Effector memory CD8-positive, alpha-beta T cell (primary cell): ENCODE measurements at places on chromosomes 16 and 17.

- H3K4me1 ChIP-seq: peaks cover 35% of the 10 kb centered on the region
- H3K27ac ChIP-seq: peak overlapping the region; percentile 82
- H3K4me3 ChIP-seq: peak overlapping the region; percentile 40
- no peak for DNase-seq
These were observed 20.8 kb downstream of the DCUN1D3 start for GRCh38 chr16:20879175-20880040.

- no peak for DNase-seq
- no peak overlapping the region for H3K27ac ChIP-seq
- peaks cover 11% of the 10 kb centered on the region for H3K36me3 ChIP-seq
- peaks cover 31% of the 10 kb centered on the region for H3K27me3 ChIP-seq
These were observed 7.9 kb upstream of the CLDN9 start for GRCh38 chr16:3004781-3005284.

DNA sequence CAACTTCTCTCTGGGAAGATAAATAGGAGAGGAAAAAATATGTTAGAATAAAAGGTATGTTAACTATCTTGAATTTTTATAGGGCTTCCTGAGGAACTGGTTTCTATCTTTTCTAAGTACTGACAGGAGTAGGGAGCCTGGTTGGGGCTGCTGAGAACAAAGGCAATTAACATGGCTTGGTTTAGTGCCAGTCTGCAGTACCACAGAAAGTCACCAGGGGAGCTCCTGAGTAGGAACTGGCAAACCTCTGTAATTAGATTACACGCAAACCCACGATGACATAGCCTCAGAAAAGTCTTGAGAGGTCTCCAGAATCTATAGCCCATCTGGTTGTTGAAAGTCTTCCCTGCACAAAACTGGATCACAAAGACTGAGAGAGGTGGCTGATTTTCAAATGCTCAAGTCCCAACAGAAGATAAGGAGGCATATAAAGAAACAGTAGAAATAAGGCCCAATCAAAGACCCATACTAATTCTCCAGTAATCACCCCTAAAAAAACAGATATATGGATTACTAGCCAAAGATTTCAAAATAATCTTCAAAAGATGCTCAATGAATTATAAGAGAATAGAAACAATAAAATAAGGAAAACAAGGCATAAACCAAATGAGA is 11.7 kb upstream of the CNTNAP4 start:
- no peak for DNase-seq
- no peaks in the 10 kb centered on the region for H3K27me3 ChIP-seq
- H3K4me3 ChIP-seq: no peak overlapping the region
- no peak overlapping the region for H3K27ac ChIP-seq
- H3K36me3 ChIP-seq: no peaks in the 10 kb centered on the region

GRCh38 chr17:40958086-40958953 is 8.4 kb downstream of the KRT39 start:
- H3K4me1 ChIP-seq: no peaks in the 10 kb centered on the region
- no peaks in the 10 kb centered on the region for H3K36me3 ChIP-seq
- peaks cover 45% of the 10 kb centered on the region for H3K27me3 ChIP-seq
- no peak overlapping the region for H3K27ac ChIP-seq
- H3K4me3 ChIP-seq: no peak overlapping the region

- no peaks in the 10 kb centered on the region for H3K27me3 ChIP-seq
- H3K36me3 ChIP-seq: peaks cover 4% of the 10 kb centered on the region
- peak overlapping the region; percentile 35 for H3K27ac ChIP-seq
- no peak for DNase-seq
These were observed 417.1 kb upstream of the CDH11 start for GRCh38 chr16:65538976-65539375.

DNA sequence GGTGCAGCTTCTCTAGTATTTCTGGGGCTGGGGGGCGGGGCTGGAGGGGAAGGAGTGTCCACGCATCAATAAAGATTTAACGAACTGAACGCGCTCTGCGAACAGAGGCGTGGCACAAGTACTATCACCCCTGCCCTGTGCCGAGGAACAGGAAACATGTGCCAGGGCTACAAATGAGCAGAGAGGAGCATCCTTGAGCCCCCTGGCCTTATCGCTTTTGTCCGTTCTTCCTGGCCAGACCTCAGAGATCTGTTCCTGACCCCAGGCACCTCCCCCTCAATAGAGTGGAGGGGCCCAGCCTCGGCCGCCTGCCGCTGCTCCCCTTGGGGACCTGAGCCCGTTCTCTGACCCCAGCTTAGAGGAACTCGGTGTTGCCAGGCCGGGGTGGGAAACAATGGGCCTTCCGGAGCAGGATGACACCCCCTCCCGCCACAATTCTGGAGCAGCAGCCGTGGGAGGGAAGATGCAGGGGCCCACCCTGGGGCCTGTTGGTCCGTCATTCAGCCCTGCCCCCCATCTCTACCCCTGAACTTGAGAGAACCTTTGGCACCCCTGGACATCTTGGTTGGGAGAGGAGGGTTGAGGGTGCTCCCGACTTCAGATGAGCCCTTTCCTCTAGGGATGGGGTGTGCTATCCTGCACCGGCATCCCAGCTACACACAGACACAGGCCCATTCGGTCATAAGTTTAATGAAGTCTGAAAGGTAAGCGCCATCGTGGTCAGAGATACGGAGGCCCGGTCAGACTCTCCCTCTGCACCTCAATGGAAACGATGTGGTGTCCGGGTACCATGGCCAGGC is 1.1 kb downstream of the NAA38 start:
- H3K36me3 ChIP-seq: peaks cover 27% of the 10 kb centered on the region
- H3K4me1 ChIP-seq: peaks cover 11% of the 10 kb centered on the region
- H3K27me3 ChIP-seq: no peaks in the 10 kb centered on the region
- no peak overlapping the region for H3K4me3 ChIP-seq
- no peak for DNase-seq

- H3K27me3 ChIP-seq: peaks cover 26% of the 10 kb centered on the region
- H3K36me3 ChIP-seq: peaks cover 7% of the 10 kb centered on the region
These were observed 465 bp upstream of the PRSS22 start for GRCh38 chr16:2858245-2859025.

- H3K4me1 ChIP-seq: no peaks in the 10 kb centered on the region
- no peak overlapping the region for H3K27ac ChIP-seq
- peaks cover 33% of the 10 kb centered on the region for H3K36me3 ChIP-seq
- no peaks in the 10 kb centered on the region for H3K27me3 ChIP-seq
- DNase-seq: no peak
These were observed 13.5 kb downstream of the SLC46A1 start for GRCh38 chr17:28392491-28392890.
